Endothelial cell of coronary artery (primary cell): ENCODE measurements at places on chromosomes 7 and 10. TPM values are rescaled to one million over a fixed set of nuclear protein-coding genes. Genes with fewer than 3 reads are reported as not detected.

PGAM1 gene
- 299 and 370 TPM in 2 replicates for total RNA-seq

CHST3 gene
- 10.0 and 16.8 TPM in 2 replicates for total RNA-seq

IRF5 gene
- 0.28 and 0.36 TPM in 2 replicates for total RNA-seq

NEUROG3 gene
- total RNA-seq: not detected in 2 replicates

NRCAM gene
- 57.6 and 69.4 TPM in 2 replicates for total RNA-seq

CLRN3 gene
- total RNA-seq: 0.09 TPM in 2 replicates

CC2D2B gene
- 0.09 TPM in 1 of 2 replicates, not detected in the other for total RNA-seq

SYT15 gene
- total RNA-seq: 0.09 and 0.56 TPM in 2 replicates
